ENCODE measurements at places on chromosomes 2 and 18. TPM values are rescaled to one million over a fixed set of nuclear protein-coding genes. Genes with fewer than 3 reads are reported as not detected.
A peak's percentile ranks its signal among the peaks of the same experiment; 100 is the strongest.

DNA sequence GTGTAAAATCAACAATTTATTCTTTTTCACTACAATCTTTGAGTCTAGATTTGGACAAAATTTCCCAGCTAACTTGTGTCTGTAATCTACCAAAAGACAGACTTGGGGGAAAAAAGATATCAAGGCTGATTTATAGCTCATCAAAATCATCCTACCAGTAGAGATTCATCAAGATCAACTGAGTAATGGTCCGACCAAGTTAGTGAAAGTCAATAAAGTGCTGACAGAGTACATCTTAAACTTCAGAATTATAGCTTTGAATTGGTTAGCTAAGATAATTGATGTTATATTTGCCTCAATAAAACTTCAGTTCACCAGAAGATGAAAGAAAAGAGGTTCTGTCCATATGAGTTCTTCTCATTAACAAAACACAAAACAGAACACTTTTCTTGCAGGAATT is 207.1 kb upstream of the KYNU start:
- no peak for DNase-seq

DNA sequence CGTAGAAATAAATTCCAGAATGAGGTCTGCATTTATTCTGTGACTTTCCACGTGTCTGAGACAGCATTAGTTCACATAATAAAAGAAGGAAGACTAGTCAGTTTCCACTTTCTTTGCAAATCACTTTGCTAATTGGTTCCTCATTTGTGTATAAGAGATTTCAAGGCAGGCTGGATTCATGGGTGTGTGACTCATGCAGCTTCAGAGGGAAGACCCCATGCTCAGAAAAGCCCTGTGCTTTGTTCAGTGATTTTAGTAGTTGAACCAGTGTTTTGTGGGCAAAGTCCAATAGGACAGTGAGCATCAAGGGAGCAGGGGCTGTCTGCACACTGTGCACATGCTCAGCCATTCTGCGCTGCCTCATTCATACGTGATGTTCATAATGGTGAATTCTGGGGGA is 297.8 kb downstream of the DLGAP1 start:
- DNase-seq: no peak

DNA sequence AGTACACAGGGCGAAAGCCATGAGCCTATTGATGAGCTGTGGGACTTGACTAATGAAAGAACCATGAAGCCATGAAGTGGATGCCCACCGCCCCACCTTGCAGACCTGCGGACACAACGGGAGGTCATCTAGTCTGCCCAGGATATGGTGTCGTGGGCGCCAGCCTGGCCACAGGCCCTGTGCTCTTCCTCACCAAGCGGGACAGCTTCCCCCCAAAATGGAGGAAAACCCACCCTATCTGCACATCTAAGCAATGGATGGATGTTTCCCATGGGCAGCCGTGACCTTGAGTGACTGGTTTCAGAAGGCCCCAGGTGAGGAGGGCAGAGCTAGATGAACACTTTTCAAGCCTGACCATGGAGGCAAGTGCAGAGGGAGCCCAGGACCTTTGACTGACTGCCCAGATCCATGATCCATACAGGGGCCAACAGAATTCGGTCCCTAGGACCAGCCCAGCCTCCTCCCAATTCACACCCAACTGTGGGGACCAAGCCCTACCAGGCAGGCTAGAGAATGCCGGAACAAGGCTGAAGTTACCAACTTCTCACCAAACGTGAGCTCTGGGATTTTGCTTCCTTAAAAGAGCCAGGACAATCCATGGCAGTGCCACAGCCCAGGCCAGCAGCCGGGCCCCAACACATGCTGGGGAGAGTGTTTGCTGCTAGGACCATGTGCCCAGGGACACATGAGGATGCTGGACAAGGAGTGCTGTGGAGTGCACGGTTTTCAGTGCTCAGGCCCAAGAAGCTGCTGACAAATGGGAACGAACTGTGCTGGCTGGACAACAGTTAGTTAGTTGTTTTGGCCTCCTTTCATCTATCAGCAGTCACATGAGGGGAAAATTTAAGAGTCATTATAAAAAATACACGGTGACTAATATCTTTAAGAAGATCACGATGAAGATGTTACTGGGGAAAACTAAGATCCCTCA is 249.4 kb downstream of the HDAC4 start:
- DNase-seq: no peak

DNA sequence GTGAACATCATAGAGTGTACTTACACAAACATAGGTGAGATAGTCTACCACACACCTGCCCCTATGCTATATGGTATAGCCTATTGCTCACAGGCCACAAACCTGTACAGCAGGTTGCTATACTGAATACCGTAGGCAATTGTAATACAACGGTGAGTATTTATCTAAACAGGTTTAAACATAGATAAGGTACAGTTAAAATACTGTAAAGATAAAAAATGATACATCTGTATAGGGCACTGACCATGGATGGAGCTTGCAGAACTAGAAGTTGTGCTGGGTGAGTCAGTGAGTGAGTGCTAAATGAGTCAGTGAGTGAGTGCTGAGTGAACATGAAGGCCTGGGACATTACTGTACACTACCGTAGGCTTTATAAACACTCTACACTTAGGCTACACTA is 267.0 kb upstream of the HS6ST1 start:
- DNase-seq: peak; percentile 9

DNA sequence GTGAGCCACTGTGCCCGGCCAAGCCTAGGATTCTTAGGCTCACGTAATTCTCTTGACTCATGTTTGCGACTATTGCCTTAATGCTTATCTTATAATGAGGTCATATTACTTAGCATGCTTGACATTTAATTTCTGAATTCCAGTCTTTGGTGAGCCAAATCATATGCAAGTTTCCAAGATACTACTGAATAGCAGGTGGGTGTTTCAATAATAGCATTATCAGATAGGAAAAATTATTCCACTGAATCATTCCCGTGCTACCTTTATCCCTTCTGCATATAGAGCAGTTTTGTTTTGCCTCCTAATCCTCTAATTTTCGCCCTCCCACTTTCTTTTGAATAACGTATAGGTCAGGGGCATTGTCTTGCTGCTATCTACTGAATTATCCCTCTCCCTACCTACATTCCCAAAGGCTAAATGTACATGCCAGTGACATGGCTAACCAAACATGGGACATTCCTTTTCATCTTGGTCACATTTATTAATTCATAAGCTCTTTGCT is 4.9 kb downstream of the DAW1 start:
- no peak for DNase-seq

DNA sequence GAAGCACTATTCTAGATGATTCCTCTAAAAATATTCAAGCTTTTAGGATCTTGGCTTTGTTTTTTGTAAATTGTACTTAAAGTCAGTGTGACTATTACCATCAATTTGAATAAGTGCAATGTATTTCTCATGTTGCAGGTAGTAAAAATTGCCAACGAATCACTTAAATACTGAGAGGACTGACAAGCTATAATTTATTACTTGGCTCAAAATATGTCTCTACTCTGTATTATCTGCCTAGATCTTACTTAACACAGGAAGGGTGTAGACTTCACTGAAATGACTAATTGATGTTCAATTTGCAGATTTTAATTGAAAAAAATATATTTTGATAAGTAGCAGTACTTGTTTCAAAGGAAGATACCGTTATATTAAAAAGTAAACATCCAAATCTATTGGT is 202.3 kb downstream of the SLC8A1 start:
- DNase-seq: no peak

DNA sequence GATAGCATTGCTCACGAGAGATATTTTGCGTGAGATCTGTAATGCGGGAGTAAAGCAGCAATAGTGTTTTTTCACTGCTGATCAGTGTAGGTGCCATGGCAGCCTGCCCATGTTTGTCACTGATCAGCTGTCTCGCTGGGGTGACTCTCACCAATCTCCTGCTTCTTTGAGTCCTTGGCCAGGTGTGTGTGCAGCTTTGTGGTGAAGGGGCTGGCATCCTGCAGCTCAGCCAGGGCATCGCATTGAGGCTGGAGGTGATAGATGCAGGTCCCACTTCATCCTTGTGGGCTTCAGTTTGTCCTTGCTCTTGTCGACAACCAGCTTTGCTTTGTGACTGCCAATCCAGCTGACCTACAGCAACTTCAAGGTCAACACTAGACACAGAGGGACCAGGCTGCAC is 258.3 kb upstream of the CXCR4 start:
- DNase-seq: no peak

GRCh38 chr18:67496469-67496868 is 20.1 kb downstream of the DSEL start:
- DNase-seq: no peak

DNA sequence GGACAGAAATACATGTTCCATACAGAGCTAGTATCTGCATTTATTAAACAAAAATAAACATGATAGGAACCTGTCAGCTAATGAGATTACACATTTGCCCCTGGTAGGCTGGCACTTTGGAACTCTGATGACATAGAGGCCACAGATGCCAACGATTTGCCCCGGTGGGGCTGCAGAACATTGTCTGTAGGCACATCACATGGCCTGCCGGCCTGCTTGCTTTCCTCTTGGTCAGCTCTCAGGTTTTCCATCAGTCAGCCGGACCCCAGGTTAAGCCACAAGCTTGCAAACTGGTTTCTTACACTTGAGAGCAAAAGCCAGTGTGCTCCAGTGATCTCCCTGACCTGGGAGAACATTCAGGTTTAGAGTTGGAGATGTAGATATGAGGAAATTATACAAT is 60.3 kb downstream of the CRACDL start:
- no peak for DNase-seq

DNA sequence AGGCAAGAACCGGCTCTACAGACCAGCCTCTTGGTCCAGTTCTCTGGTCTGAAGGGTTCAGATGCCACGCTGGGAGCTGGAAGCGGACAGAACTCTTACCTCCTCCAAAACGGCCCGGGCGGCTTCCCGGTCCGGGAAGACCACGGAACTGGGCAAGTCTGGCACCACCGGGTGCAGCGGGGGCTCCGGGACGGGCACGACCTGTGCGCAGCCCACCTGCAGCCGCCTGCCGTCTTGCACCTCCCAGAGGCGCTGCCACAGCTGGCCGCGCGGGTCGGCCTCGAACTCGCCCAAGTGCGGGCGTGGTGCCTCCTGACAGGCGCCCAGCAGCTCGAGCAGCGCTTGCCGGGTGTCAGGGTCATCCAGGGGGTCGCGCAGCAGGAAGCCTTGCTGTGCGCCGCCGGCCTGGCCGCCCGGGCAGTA is 773 bp downstream of the CMPK2 start:
- peak; percentile 11 for DNase-seq

DNA sequence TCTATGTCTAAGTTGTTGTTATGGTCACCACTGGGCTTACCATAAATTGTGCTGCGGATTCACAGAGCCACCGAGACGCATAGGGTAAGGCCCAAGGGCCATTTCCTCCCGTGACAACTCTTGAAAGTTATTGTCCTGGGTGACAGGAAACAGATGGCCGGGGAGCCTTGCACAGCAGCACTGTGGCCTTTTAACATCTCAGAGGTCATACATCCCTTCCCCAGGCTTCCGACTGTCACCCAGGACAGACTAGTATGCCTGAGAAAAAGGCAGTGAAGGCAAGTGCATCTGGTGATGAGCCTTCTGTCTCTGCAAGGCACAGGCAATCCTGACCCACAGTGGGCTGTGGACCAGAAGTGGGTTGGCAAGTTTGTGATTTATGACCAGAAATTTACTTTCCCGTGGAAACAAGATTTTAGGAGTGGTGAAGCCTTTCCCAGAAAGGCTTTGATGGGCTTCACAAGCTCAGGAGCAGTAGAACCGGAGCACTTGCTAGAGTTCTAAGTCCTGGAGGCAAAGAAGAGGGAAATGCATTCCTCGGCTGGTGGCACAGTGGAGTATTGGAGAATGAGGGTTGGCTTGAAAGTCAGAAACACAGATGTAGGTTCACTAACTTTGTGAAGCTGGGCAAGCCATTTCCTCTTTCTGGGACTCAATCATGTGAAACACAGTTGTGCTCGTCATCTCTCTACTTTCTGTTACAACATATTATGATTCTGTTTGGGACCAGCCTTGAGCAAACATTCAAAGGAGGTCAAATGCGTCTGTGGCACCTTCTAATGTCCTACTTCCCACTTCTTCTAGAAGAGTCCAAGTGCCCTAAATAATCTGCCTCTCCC is 2.0 kb upstream of the CAPN14 start:
- DNase-seq: no peak

GRCh38 chr2:158498749-158499136 is 42.0 kb downstream of the PKP4 start:
- no peak for DNase-seq

- peak; percentile 76 for DNase-seq
Observed at GRCh38 chr2:174603280-174603679, 5.7 kb upstream of the WIPF1 start.

- no peak for DNase-seq
Observed at GRCh38 chr2:188076149-188077056, 215.3 kb upstream of the GULP1 start.

LYPD6B gene
- total RNA-seq: not detected

TUBA3E gene
- not detected for total RNA-seq

METTL21A gene
- total RNA-seq: 24.2 TPM

SERPINB4 gene
- not detected for total RNA-seq

QPCT gene
- total RNA-seq: 4.0 TPM

CCBE1 gene
- total RNA-seq: 0.14 TPM
